Foreskin fibroblast (primary cell): ENCODE measurements at places on chromosomes 7 and 10.

DNA sequence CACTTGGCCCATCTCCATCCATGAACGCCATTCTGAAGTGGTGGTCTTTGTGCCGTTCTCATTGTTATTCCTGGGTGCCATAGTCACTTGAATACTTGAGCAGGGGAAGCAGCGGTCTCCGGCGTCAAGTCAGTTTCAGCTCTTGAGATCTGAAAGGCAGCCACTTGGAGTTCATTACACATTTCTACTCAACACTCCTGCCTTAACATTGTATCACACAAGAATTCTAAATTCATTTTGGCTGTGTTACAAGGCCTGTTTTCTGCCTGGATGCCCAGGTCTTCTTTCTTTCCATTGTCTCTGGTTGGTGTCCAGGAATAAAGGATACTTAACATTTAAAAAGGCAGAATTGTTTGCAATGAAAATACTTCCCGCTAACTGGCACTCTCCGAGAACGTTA is 69.0 kb upstream of the RAB11FIP2 start:
- DNase-seq: no peak

GRCh38 chr7:111509288-111509687 is 53.0 kb downstream of the IMMP2L start:
- peak; percentile 29 for DNase-seq

GRCh38 chr10:113872139-113873030 is 17.9 kb downstream of the NHLRC2 start:
- peak; percentile 19 for DNase-seq

GRCh38 chr7:31077484-31078362 is 25.6 kb downstream of the ADCYAP1R1 start:
- no peak for DNase-seq

GRCh38 chr7:45650404-45651394 is 76.5 kb downstream of the ADCY1 start:
- DNase-seq: no peak

- no peak for DNase-seq
Measured at GRCh38 chr7:921071-921461, 33.4 kb downstream of the ADAP1 start.

DNA sequence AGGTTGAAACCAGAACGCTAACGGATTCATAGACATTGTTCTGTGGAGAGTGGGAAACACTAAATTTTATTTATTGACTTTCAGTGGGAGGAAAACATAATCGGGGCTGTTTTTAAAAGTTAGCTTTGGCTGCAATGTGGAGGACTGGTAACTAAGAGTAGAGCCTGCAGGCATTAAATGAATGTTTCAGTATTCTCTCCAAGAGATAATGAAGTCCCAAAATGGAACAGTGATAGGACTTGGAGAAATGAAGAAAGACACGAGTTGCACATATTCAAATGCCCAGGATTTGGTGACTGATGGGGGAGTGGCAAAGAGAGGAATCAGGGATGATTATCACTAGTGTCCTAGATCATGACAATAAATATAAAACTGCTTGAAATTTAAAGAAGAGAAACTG is 359.8 kb upstream of the LRRTM3 start:
- no peak for DNase-seq

GRCh38 chr10:19986591-19986990 is 170.4 kb downstream of the PLXDC2 start:
- DNase-seq: no peak

DNA sequence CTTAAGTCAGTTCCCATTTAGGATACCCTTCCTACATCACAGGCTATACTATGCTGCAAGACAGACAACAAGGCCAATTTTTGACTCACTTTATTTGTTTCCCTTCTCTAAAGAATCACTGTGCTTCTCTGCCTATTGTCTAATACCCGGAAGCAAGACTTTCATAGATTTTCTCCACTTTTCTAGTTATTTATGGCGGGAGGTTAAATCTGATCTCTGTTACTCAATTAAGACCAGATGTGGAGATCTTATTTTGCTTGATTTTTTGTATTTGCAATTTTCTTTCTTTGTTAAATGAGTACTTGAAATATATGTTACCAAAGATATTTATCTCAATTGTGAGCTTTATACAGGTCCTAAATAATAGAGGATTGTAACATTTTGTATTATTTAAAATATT is 511.5 kb downstream of the ATRNL1 start:
- DNase-seq: peak; percentile 54

DNA sequence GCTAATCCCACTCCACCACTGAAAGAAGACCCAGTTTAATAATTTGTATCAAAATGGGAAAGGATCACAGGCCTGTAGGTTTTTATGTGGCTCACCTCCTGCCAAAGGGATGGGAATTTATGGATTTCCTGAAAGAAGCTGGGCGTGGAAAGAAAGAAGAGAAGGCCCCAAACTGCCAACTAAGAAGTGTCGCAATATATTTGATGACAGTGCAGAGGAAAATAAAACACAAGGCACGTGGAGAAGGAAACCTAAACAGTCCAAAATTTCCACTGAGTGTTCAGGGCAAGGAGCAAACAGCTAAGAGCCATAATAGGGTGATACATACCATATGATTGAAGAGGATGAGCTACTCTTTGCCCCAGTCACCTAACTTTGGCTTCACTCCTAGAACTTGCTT is 667.2 kb downstream of the GATA3 start:
- DNase-seq: no peak

- DNase-seq: no peak
Measured at GRCh38 chr7:30926313-30926712, 14.7 kb downstream of the AQP1 start.
